HepG2 (cell line): ENCODE measurements at places on chromosomes 3 and 15. TPM values are rescaled to one million over a fixed set of nuclear protein-coding genes. Genes with fewer than 3 reads are reported as not detected.

DNA sequence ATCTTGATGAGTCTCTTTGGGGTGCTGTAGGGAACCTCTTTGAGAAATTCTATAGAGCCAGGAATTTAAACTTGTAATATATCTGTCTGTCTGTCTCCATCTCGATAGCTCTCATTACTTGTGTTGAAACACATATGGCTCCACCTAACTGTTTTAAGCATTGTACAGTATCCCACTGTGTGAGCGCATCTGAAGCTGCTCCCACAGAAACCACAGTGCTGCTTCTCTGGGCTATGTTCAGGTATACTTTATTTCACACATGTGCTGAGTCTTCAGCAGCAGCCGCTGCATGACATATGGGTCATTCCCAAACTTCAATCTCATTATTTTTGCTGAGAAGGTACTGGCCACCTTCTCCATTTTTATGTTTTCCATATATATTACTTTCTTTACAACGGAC, 63.9 kb downstream of the MCTP2 start:
- no peak overlapping the region for H3K4me3 ChIP-seq
- no peaks in the 10 kb centered on the region for H3K27me3 ChIP-seq
- H3K27ac ChIP-seq = no peak overlapping the region
- DNase-seq = no peak

DNA sequence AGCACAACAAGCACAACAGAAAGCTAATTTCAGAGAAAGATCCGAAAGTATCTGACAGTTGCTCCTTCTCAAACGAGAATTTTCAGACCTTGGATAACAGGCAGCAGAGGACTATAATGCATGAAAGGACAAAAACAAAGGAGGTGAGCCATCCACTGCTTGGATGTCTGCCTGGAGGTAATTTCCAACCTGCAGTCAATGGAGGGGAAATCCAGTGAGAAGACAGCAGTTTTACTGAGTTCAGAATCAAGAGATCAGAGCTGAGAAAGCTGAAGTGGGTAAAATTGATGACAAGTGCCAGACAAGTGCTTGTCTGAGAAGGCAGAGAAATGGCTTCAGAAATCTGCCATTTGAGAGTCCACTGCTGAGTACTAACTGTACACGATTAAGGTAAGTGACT, 22.1 kb downstream of the UBE3A start:
- no peak for DNase-seq
- no peak overlapping the region for H3K27ac ChIP-seq

DNA sequence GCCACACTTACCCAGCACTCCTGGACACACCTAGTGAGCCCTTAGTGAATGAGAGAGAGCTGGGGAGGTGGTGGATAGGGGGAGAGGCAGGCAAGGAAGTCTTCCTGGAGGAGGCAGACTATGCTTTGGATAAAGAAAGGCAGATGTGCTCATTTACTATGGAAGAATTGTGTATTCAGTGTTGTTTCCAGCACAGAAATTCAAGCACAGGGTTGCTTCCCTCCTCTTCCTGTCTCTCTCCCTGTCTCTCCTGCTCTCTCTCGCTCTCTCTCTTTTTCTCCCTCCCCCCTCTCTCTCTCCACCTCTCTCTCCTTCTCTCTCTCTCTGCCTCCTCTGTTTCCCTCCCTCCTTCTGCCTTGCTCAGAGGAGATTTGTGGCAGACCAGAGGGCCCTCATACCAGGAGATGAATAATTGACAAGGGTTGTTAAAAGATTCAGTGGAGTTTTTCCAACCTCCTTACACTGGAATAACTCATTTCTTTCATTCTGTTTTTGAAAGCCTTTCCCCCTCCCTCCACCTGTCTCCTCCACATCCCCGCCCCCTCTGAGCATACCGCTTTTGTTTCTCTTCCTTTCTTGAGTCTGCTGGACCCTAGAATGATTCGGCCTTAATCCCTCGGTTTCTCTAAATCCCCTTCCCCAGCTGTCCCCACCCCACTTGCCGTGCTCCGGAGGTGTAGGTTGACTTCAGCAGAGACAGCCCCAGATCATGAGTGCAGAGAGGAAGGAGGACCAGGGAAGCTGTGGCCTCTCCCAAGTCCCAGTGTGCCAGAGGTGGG, 65.6 kb downstream of the CCDC33 start:
- H3K36me3 ChIP-seq = no peaks in the 10 kb centered on the region
- no peak overlapping the region for H3K27ac ChIP-seq
- no peak overlapping the region for H3K4me3 ChIP-seq
- H3K4me1 ChIP-seq = 0 out of 2 replicates have a peak, but pooled peaks cover 4% of the 10 kb centered on the region
- H3K27me3 ChIP-seq = peaks cover 3% of the 10 kb centered on the region; the same call in 1 of the 2 replicates
- DNase-seq = no peak

GRCh38 chr3:109640146-109640652, 302.9 kb upstream of the DPPA4 start:
- H3K4me3 ChIP-seq = no peak overlapping the region
- H3K27ac ChIP-seq = no peak overlapping the region
- H3K36me3 ChIP-seq = no peaks in the 10 kb centered on the region
- H3K27me3 ChIP-seq = no peaks in the 10 kb centered on the region
- no peaks in the 10 kb centered on the region for H3K4me1 ChIP-seq

GRCh38 chr3:151407928-151408327, 23.4 kb upstream of the P2RY12 start:
- DNase-seq = no peak
- no peak overlapping the region for H3K4me3 ChIP-seq
- H3K36me3 ChIP-seq = no peaks in the 10 kb centered on the region
- H3K27ac ChIP-seq = no peak overlapping the region
- H3K4me1 ChIP-seq = no peaks in the 10 kb centered on the region
- H3K27me3 ChIP-seq = no peaks in the 10 kb centered on the region

DNA sequence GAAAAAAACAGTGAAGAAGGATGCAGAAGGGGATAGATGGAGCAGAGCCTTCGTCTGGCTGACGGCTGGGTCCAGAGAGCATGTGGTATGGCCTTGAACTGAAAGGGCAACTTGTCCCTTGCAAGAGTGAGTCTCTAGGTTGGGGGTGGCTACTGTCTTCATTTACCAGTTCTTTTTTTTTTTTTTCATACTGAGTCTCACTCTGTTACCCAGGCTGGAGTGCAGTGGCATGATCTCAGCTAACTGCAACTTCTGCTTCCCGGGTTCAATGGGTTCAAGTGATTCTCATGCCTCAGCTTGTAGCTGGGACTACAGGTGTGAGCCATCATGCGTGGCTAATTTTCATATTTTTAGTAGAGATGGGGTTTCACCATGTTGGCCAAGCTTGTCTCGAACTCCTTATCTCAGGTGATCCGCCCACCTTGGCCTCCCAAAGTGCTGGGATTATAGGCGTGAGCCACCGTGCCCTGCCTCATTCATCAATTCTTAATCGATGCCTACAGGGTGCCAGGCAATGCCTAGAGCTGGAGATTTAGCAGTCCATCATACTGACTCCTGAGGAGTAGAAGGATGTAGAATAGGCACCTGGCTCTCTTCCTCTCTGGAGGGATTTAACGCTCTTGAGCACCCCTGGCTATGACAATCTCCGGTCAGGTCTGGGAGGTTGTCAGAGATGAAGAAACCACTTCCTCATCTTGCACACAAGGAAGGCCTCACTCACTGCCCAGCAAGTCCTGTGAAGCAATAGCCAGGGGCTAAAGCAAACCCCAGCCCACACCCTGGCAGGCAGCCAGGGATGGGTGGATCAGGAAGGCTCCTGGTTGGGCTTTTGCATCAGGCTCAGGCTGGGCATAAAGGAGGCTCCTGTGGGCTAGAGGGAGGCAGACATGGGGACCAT, at the start of gene CAMP:
Gene CAMP, plus strand, starts transcription at position 880 of the 898 bp plus-strand sequence. Its CDS starts 17 bp downstream, at position 897.
- H3K36me3 ChIP-seq = no peaks in the 10 kb centered on the region
- peaks cover 55% of the 10 kb centered on the region for H3K4me1 ChIP-seq
- H3K27ac ChIP-seq = no peak within 1 kb of the TSS
- peak; percentile 70 for DNase-seq

GRCh38 chr3:138401834-138402233, 32.6 kb upstream of the ESYT3 start:
- no peaks in the 10 kb centered on the region; the same call in 1 of the 2 replicates for H3K36me3 ChIP-seq
- H3K27ac ChIP-seq = no peak overlapping the region
- no peak for DNase-seq
- H3K27me3 ChIP-seq = no peaks in the 10 kb centered on the region

DNA sequence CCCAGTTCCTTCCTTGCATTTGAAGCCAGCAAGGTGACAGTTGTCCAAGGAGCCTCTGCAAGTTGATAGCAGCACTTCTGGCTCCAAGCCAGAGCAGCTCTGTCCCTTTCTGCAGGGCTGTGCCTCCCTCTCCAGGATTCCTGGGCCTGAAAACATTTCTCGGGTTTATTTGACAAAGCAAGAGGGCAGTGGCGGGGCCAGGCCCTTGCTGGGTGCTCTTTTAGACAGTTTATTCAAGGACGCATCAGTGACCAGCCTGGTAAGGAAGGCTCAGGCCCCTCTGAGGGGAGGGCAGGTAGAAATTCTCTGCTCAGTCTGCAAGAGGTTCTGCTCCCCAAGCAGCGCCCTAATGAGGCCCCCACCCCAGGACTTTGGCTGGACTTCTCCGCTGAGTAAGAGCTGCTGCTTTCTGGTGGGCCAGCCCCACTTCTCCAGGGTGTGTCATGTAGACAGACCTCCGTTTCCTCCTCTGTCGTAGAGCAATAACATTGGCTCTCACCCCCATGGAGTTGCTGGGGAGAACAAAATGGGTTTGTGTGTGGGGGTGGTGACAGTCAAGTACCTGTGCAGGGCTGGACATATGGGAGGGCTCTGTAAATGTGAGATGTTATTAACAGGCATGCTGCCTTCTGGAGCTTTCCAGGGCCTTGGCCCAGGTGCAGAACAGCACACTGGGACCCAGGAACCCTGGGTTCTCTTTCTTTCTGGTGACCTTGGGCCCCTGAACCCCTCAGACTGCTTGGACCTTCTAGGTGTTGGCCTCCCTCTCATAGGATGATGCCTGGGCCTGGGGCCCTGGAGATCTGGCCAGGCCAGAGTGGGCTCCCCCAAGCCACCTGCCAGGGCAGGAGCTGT, 146.2 kb upstream of the TLE3 start:
- H3K4me3 ChIP-seq = no peak overlapping the region
- H3K27me3 ChIP-seq = peaks cover 6% of the 10 kb centered on the region; the same call in 1 of the 2 replicates
- no peak overlapping the region for H3K27ac ChIP-seq
- H3K4me1 ChIP-seq = peaks cover 8% of the 10 kb centered on the region; the same call in 1 of the 2 replicates

- H3K36me3 ChIP-seq = no peaks in the 10 kb centered on the region
- H3K27me3 ChIP-seq = no peaks in the 10 kb centered on the region
- no peak overlapping the region for H3K4me3 ChIP-seq
- no peak overlapping the region for H3K27ac ChIP-seq
- H3K4me1 ChIP-seq = peaks cover 12% of the 10 kb centered on the region; the same call in 1 of the 2 replicates
These were observed 57.7 kb downstream of the DNAJB8 start for GRCh38 chr3:128408693-128409623.

GRCh38 chr15:33198541-33198940, 4.0 kb upstream of the FMN1 start:
- no peaks in the 10 kb centered on the region for H3K36me3 ChIP-seq
- H3K4me1 ChIP-seq = peaks cover 24% of the 10 kb centered on the region
- no peak overlapping the region for H3K27ac ChIP-seq
- H3K4me3 ChIP-seq = no peak overlapping the region

DNA sequence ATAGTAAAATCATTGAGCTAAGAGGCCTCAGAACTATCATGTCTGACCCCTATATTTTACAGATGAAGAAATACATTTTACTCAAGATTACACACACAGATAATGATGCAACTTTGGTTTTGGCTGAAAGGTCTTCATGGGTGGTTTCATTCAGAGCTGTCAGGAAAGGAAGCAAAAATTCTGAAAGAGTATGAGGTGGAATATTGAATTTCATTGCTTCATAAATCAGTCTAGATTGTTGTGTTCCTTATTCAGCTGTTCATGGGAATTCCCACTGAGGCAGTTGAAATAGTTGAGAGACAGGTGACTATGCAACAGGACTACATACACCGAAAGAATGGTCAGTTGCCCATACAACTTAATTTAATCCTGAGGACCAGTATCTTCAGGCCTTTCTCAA, 39.4 kb downstream of the CD200 start:
- H3K4me1 ChIP-seq = no peaks in the 10 kb centered on the region
- no peak overlapping the region for H3K27ac ChIP-seq
- no peak overlapping the region for H3K4me3 ChIP-seq
- DNase-seq = no peak

DNA sequence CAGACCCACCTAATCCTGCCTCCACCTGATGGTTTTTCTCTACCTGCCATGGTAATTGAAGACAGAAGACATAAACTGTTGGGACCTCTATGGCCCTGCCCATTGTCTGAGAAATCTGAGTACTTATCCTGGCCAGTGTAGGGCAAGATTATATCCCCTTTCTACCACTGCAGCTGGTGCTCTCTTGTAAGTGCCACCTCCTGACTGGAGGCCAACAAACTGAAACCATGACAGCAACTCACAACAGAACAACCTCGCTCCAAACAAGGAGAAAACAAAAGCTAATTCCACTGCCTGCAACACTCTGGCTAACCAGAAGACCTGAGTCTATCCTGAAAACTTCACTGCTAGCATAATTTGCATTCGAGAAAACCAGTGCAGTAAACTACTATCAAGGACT, 82.9 kb downstream of the CLDN1 start:
- H3K4me3 ChIP-seq = no peak overlapping the region
- H3K36me3 ChIP-seq = no peaks in the 10 kb centered on the region
- no peak overlapping the region for H3K27ac ChIP-seq
- H3K27me3 ChIP-seq = no peaks in the 10 kb centered on the region
- no peak for DNase-seq
- no peaks in the 10 kb centered on the region for H3K4me1 ChIP-seq

DNA sequence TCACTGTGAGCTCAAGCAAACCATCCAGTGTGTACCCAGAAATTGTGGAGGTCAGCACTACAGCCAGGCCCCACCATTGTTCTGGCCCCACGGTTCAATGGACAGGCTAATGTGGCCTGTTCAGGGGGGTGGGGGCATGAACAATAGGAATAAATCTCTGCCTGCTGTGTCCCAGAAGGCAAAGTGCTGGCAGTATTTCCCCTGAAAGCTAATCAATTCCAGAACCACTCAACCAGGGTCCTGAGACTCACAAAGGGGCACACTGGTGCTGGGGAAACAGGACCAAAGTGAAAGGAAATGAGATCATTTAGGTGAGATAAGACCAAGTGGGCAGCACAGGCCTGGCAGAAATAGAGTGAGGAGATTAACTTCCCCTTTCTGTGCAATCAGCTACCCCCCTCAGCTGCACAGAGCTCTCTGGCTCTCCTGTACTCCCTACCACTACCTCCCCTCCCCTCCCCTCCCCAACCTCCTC, 11.5 kb downstream of the CRYGS start:
- no peak overlapping the region for H3K4me3 ChIP-seq
- no peaks in the 10 kb centered on the region for H3K36me3 ChIP-seq

The EPHB1 gene
- 0.07 TPM in 1 of 2 replicates, not detected in the other for total RNA-seq

The ADCY5 gene
- total RNA-seq = not detected in 2 replicates

The SNX33 gene
- total RNA-seq = 10.8 and 11.0 TPM in 2 replicates

The NTRK3 gene
- total RNA-seq = not detected in 2 replicates
